ENCODE measurements at places on chromosomes 2 and 18. TPM values are rescaled to one million over a fixed set of nuclear protein-coding genes. Genes with fewer than 3 reads are reported as not detected.

Gene CMPK2
- polyA plus RNA-seq, result 8.7 TPM

- H3K27me3 ChIP-seq, result no peaks in the 10 kb centered on the region
- no peak overlapping the region for H3K4me3 ChIP-seq
- H3K27ac ChIP-seq, result no peak overlapping the region
- no peaks in the 10 kb centered on the region for H3K36me3 ChIP-seq
Observed at GRCh38 chr2:55883357-55883756, 40.2 kb downstream of the EFEMP1 start.

DNA sequence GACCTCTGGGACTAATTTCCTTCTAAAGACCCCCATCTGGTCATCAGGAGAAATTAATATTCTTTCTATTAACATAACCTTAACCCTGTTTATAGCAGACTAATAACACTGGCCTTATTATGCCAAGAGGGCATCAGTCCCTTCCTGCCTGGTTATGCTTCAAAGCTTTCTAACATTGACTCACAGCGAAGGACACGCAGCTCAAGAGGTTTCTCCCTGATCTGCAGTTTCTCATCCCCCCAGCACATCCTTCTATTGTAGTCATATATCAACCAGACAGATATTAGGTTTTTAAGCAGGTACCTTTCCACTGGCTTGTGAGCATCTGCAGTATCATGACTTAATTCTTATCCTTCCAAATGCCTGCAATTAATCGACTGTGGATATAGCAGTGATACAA is 100.0 kb upstream of the CXCR4 start:
- H3K4me3 ChIP-seq, result no peak overlapping the region
- H3K36me3 ChIP-seq, result no peaks in the 10 kb centered on the region
- H3K27me3 ChIP-seq, result no peaks in the 10 kb centered on the region
- no peak for DNase-seq

DNA sequence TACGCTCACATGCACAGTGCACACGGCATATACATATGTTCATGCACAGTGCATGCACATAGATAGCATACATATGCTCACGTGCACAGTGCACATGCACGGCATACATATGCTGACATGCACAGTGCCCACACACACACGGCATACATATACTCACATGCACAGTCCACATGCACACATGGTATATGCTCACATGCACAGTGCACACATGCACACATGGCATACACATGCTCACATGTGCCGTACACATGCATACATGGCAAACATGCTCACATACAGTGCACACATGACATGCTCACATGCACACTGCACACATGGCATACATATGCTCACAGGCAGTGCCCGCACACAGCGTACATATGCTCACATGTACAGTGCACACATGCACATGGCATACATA is 97.7 kb upstream of the CTDP1 start:
- no peak for DNase-seq
- no peaks in the 10 kb centered on the region for H3K4me1 ChIP-seq
- no peak overlapping the region for H3K4me3 ChIP-seq
- H3K27me3 ChIP-seq, result no peaks in the 10 kb centered on the region

- no peak overlapping the region for H3K4me3 ChIP-seq
- no peaks in the 10 kb centered on the region for H3K4me1 ChIP-seq
- no peak overlapping the region for H3K27ac ChIP-seq
- DNase-seq, result no peak
- H3K36me3 ChIP-seq, result no peaks in the 10 kb centered on the region
- no peaks in the 10 kb centered on the region for H3K27me3 ChIP-seq
Observed at GRCh38 chr2:67824186-67824585, 238.6 kb downstream of the C1D start.

GRCh38 chr18:10201659-10202058 is 252.8 kb upstream of the APCDD1 start:
- no peak overlapping the region for H3K4me3 ChIP-seq
- H3K36me3 ChIP-seq, result no peaks in the 10 kb centered on the region

DNA sequence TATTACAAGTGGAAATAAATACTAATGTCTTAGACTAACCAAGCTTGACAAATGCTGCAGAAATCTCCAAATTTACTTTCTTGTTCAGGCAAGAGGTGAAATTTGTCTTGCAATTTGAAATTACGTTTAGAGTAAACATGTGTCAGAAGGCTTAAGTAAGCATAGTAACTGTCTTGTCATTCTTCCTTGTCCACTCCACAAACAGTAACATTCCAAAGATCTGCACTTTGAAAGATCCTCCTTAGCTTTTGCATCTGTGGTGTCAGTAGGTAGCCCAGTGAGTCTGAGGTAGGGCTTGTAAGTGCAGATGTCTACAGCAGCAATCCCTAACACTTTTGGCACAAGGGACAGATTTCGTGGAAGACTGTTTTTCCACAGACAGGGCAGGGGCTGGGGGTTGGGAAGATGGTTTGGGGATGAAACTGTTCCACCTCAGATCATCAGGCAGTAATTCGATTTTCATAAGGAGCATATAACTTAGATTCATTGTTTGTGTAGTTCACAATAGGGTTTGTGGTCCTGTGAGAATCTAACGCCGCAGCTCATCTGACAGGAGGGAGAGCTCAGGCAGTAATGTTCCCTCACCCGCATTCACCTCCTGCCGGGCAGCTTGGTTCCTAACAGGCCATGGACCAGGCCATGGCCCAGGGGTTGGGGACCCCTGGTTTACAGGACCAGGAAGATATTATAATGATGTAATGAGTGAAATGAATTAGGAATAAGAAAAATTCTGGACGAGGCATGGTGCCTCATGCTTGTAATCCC is 18.6 kb downstream of the RASGRP3 start:
- no peak for DNase-seq
- H3K27me3 ChIP-seq, result no peaks in the 10 kb centered on the region
- no peak overlapping the region for H3K4me3 ChIP-seq
- H3K36me3 ChIP-seq, result no peaks in the 10 kb centered on the region

- no peaks in the 10 kb centered on the region for H3K4me1 ChIP-seq
- no peak overlapping the region for H3K27ac ChIP-seq
- H3K27me3 ChIP-seq, result no peaks in the 10 kb centered on the region
- DNase-seq, result no peak
Observed at GRCh38 chr18:43876748-43877147, 599.5 kb upstream of the SYT4 start.

DNA sequence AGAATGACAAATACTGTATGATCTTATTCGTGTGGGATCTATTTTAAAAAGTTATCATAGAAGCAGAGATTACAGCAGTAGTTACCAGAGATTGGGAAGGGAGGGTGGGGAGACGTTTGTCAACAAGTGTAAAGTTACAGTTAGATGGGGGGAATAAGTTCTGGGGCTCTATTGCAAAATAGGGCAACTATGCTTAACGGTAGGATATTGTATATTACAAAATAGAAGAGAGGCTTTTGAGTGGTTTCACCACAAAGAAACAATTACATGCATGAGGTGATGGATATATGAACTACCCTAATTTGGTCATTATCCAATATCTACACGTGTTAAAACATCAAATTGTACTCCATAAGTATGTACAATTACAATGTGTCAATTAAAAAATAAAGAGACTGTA is 123.4 kb upstream of the NOSTRIN start:
- no peaks in the 10 kb centered on the region for H3K4me1 ChIP-seq
- H3K27me3 ChIP-seq, result no peaks in the 10 kb centered on the region
- H3K36me3 ChIP-seq, result no peaks in the 10 kb centered on the region
- H3K4me3 ChIP-seq, result no peak overlapping the region

DNA sequence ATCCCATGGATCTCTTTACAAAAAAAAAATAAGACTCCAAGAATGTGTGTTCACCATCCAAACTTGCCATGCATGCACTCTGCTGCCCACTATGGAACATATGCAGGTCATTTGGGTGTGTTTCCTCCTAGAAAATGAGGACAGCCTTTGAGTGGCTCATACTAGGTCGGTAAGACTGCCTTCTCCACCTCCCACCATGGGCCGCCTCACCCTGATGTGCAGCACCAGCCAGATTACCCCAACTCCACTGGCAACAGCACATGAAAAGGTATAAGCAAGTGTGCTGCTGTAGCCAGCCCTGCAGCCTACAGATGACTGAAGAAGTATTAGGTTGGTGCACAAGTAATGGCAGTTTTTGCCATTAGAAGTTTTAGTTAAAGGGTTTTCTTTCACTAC is 214.2 kb downstream of the ATAD2B start:
- no peak overlapping the region for H3K27ac ChIP-seq
- H3K4me1 ChIP-seq, result no peaks in the 10 kb centered on the region
- no peaks in the 10 kb centered on the region for H3K27me3 ChIP-seq
- no peak overlapping the region for H3K4me3 ChIP-seq
